ENCODE measurements at places on chromosomes 1 and 21.

DNA sequence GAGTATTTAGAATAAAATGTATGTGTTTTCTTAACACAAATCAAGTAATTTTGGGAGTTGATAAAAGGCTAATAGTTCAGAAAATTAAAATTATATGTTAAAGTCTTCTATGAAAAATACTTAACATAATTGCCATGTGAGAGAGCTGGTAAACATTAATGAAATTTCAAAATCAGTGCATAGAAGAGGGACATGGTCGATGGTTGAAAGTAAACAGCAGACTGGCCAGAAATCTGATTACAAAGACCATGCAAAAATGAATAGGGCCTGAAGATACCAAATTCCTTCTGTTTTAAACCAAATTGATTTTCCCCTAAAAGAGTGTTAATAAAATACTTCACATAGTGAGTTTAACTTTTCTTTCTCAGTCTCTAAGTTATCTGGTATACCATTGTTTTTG is 128.3 kb downstream of the GABPA start:
- no peak for DNase-seq

DNA sequence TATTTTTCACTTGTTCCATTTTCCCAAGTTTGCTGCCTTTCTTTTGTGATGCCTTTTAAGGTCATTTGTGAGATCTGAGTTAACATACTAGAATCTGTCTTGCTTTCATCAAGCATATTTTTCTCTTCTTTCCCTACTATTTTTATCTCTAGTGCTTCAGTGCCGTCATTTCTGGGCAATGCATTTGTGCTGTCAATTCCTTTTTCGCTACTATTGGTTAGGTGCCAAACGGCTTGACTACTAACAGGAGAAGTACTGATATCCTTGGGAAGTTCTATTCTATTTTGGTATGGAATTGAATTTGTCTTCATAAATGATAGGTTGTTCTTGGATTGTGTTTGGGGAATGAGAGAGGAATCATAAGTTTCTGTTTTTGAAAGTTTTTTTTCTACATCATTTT is 42.2 kb downstream of the LRRC53 start:
- DNase-seq: no peak

DNA sequence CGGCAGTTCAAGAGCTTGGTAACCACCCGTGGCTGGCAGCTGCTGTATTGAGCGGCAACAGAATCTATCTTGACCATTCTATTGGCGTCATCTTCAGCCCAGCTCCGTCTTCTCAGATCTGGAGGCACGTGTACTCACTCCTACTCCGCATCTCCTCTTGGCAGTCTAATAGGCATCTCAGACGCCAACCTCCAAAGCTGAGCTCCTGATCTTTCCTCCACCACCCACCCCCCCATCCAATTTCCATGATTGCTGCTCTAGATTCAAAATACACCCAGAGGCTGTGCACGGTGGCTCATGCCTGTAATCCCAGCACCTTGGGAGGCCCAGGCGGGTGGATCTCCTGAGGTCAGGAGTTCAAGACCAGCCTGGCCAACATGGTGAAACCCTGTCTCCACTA is 84.6 kb upstream of the CASZ1 start:
- DNase-seq: no peak

GRCh38 chr1:110136911-110137310 is 13.4 kb upstream of the SLC6A17 start:
- no peak for DNase-seq

GRCh38 chr1:22854688-22855565 is 117.7 kb downstream of the LACTBL1 start:
- DNase-seq: no peak

All from smooth muscle cell of the brain vasculature (primary cell).